Stimulated activated CD4-positive, alpha-beta T cell treated with anti-CD3 and anti-CD28 coated beads, Interleukin-1b, Interleukin-23, amount 100 ng/mL, for 1 hour (primary cell): ENCODE measurements at places on chromosomes 2 and 18.

- DNase-seq = no peak
These were observed 100.5 kb downstream of the SOS1 start for GRCh38 chr2:39020383-39020782.

DNA sequence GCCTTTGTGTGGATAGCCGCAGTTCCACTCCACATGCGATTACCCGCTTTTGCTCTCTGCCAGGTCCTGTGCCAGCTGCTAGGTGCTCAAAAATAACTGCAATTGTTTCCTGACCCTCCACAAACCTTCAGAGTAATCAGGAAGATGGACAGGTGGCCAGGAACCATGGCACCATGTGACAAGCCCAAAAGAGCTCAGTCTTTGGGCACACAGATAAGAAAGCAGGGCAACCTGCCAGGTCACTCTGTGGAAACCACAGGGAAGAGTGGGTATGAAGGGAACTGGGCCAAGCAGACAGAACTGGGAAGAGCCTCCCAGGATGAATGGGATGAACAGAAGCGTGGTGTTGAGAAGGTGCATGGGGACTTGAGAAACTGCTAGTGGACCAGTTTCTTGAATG, 79.4 kb upstream of the AGAP1 start:
- no peak for DNase-seq

DNA sequence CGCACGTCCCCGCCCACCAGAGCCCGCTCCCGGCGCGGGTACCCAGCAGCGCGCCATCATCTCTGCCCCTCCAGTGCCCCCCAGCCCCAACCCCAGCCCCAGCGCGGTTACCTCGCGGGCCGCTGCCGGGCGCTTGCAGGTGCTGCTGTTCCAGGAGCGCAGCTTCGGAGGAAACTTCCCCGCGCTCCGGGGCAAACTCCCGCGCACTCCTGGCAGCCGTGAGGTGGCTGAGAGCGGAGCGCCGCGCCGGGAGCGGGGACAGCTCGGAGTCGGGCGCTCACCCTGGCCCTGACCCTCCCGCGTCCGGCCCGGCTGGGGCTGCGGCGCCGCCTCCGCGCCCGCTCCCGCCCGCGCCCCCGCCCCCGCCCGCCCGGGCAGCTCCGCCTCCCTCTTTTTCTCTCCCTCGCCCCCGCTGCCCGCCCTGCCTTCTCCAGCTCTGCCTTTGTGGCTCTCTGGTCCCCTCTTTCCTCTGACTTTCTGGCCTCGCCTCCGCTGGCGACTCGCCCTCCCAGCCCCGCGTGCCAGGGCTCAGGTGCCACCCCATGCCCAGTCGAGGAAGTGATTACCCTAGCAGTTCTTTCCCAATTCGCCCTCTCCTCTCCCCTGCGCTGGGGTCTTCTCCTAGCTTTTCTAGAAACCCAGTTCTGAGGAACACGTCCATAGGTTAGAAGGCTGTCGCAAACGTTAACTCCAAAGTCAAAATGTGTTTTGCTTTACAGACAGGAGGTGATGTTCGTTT, at the start of gene CHST9:
CHST9 (minus strand) TSS at position 284 of the 739 bp plus-strand sequence. CDS start 42,499 bp downstream, outside the sequence.
- no peak for DNase-seq

- no peak for DNase-seq
These were observed 129.7 kb upstream of the SIX2 start for GRCh38 chr2:45138904-45139303.

DNA sequence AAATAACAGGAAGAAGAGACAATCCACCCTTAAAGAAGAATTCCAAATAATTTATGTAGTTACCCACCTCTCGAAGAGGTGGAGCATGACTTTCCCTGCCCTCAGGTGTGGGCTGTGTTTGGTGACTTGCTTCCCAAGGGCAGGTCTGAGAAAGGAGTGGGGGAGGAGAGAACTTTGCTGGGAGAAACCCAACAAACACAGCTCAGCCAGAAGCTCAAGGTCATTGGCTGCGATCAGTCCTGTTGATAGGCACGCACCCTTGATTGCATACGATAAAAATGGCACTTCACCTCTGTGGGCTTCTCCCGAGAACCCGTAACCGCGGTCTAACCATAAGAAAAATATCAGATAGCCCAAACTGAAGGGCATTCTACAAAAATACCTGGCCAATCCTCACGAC, 157.5 kb upstream of the ID2 start:
- no peak for DNase-seq

- DNase-seq = no peak
These were observed 55.7 kb downstream of the PAPOLG start for GRCh38 chr2:60811491-60812375.

GRCh38 chr2:28327956-28328922, 64.4 kb upstream of the FOSL2 start:
- DNase-seq = no peak

GRCh38 chr18:47929681-47930198, 719 bp downstream of the SMAD2 start:
- no peak for DNase-seq

DNA sequence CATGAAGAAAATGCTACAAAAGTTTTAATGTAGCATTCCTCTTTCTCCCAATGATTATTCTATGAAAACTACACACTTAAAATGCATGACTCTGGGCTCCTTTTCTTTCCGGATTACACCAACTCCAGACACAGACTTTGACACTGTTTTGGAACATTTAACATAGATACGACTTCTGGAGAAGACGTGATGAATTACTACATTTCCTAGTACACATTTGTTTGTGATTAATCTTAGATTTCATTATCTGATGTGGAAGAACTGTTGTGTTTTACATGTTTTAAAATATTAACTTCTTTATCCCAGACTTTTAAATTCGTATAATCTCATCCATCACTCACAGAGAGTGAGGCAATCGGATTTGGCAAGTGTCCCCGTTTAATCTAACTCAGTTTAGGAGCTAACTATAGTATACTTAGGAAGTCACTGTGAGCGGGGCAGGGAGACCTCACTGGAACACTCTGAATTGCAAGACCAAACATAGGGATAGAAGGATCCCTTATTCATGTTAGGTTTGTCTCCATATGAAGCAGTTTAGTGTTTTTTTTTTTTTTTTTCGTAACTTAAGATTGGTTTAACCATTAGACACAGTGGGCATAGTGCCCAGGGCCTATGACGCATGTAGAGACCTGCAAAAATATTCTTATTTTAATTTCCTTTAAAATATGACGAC, 66.7 kb downstream of the PDE1A start:
- no peak for DNase-seq

DNA sequence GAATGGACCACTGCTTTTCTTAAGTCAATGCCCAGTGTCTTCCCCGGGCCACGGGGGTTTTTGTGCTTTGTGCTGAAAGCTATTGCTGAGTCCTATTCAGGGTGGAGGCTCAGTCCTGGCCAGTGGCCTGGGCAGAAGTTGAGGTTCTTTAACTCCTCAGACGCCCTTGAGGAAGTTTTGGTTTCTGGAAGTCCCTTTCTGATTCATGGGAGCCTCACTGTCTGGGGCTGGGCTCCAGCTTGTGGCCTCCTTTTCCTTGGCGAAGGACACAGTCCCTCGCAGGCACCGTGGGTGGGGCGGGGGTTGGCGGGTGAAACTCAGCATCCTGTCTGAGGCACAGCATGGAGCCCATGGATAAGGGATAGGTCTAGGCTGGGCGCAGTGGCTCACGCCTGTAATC, 465.2 kb upstream of the HS6ST1 start:
- DNase-seq = no peak

DNA sequence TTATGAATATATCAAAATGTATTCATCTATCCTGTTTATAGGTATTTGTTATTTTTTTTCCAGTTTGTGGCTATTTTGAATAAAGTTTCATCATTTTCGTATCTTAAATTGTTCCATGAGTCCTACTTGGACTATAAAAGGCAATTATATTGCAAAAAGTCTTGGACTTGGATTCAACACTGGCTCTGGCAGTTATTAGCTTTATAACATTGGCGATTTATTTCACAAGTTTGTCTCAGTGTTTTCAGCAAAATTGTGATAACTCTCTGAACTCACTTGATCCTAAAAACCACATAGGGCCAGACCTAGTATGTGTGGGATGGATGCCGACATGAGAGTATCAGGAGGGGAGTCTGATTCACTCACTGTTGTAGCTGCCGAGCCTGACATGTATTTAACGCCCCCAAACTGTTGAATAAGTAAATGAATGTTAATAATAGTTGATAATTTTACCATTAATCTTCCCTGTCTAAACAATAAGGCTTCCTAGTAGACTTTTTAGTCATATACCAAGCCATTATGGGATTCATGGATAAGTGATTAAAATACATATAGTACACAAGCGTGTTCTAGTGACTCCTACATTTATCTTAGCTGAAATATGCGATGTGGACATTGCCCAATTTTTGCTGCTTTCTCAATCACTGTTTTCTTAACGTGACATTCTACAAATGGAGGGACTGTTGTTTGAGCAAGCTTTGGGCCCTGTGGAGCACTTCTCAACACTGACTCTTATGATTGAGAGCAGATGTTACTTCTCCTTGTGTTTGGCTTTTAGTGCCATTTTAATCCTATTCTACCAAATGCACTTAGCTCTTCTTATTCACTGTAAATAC, 907.6 kb downstream of the EPHA4 start:
- no peak for DNase-seq

GRCh38 chr2:101388232-101388631, 929 bp upstream of the CREG2 start:
- DNase-seq = no peak

DNA sequence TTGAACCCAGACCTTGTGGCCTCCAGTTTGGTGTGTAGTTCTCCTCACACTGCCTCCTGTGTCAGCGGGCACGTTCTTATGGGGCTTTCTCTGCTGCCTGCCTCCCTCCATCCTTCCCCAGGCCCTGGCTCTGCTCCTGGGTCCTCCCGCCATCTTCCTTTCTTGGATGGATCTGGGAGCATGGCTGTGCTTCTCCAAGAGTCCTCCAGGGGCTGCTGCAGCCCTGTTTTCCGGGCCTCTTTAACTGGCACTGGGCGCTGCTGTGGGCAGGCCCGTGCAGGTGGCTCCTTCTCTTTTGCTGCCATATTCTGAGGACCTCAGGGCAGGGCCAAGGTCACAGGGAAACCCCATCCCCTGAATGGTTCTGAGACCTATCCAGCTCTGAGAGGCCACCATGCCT, 17.8 kb downstream of the THNSL2 start:
- DNase-seq = no peak

DNA sequence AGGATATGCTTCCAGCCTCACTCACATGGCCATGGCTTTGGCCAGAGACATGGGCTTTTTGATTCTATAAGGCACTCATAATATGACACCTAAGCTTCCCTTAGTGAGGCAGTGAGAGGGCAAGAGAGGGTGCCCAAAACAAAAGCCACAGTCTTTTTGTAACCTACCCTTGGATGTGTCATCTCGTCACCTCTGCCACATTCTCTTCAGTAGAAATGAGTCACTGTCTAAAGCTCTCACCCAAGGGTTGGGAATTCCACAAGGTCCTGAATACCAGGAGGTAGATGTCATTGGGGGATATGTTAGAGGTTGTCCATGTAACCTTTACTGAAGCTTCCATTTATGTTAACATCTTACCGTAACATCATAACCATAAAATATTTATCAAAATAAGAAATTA, 108.4 kb downstream of the ALMS1 start:
- DNase-seq = no peak

GRCh38 chr18:38402509-38402908, 836.9 kb upstream of the CELF4 start:
- no peak for DNase-seq

DNA sequence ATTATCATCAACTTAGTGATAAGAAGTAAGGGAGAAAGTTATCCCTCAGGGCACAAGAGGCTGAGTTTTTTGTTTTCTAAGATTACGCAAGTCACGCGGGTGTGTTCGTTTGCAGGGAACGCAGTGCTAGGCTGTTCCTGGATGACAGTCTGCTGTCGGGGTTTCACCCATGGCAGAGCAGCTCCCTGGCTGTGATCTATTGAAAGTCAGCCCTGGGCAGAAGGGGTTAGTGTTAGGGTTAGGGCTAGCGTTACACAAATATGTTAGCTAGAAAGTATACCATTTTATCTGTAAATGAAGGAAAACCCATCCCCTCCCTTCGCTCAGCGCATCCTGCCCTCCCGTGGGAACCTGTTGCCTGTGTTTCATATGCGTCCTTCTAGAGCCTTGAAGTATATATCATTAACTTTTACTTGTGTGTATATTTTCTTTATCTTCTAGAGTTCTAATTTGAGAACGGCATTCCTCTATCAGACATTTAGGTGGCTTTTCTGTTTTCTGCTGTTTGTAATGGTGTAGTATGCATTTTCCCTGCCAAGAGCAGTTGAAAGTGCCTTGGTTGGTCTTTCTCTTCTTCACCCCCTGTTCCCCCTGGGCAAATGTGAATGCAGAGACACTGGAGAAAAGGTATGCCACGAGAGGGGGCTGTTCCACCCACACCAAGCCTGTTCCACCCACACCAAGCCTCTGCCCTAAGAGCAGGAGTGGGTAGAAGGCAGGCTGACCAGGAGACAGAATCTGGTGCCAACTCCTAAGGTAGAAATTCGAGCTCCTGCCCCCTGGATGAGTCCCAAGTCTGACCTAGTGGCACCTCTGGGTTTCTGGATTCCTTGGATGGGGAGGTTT, 47.0 kb downstream of the ARMC9 start:
- DNase-seq = no peak

GRCh38 chr18:74819433-74820059, 221.9 kb downstream of the ZNF407 start:
- no peak for DNase-seq

GRCh38 chr2:119748135-119748534, 11.6 kb upstream of the PTPN4 start:
- DNase-seq = no peak

- DNase-seq = no peak
These were observed 23.4 kb upstream of the UGP2 start for GRCh38 chr2:63818271-63818670.

DNA sequence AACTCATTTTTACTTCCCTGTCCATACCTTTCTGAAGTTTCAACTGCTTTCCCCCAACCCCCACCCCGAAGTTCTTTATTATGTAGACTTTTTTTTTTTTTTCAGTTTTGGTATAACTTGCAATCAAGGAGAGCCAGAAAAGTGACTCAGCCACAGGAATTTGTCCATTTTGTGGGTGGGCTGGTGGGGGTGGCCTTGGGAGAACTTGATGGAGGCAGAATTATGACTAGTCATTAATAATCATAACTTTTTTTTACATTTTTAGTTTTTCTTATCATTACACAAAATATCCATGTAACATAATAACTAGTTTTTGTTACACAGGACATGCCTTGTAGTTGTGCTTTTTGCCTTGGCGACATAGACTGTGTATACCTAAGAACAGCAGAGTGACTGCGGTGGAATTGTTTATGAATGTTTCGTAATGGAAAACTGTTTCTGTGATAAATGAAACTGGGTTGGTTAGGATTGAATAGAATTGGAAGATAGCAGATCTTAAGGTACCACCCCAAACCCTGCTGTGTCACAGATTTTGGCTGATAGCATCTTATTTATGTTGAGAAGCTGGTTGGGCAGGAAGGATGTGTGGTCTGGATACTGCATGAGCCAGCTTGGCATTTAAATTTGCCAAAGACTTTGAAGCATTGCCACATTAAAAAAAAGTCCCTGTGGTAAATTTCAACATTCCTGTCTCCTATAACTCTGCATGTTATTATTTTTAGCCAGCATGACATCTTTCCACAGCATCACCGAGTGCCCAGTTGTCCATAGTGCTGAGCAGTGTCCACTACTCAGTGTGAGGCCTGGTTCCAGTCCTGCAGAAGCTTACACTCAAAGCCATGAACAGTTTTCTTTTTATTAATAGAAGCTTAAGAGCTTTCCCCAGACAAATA, 30.7 kb downstream of the LYPD6B start:
- no peak for DNase-seq

- no peak for DNase-seq
These were observed 107.4 kb upstream of the CTDP1 start for GRCh38 chr18:79572093-79572780.
